GM20000 (cell line): ENCODE measurements at places on chromosomes 7 and 10.

GRCh38 chr7:28078036-28078901, 102.3 kb downstream of the JAZF1 start:
- DNase-seq: peak; percentile 46

GRCh38 chr7:17774248-17774647, 166.0 kb downstream of the SNX13 start:
- DNase-seq: no peak

DNA sequence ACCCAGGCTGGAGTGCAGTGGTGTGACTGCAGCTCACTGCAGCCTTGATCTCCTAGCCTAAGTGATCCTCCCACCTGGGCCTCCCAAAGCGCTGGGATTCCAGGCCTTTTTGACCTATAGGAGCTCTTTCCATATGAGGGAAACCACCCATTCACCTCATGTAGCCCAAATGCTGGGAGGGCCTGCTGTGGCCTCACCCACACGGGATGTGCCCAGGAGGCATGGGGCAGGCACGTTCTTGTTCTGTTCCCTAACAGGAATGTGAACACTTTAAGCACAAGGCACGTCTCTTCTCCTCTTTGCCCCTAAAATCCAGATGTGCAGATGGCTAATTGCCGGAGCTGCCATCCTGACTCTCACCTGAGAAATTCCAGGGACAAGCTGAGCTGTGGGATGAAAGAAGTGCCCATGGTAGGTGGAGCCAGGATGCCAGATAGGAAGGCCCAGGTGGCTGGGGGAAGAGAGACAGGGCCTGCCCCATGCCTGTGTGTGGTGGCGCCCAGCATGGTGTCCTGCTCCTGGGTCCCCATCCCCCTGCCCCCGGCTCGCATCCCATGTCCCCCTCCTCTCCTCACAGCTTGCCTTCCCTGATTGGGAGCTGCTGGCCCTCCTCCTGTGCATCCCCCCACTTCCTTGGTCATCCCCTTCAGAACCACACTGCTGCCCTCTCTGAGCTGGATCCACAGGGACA, 17.3 kb downstream of the CAMK2B start:
- peak; percentile 31 for DNase-seq

- no peak for DNase-seq
Observed at GRCh38 chr7:120588416-120588815, 269.5 kb downstream of the TSPAN12 start.

DNA sequence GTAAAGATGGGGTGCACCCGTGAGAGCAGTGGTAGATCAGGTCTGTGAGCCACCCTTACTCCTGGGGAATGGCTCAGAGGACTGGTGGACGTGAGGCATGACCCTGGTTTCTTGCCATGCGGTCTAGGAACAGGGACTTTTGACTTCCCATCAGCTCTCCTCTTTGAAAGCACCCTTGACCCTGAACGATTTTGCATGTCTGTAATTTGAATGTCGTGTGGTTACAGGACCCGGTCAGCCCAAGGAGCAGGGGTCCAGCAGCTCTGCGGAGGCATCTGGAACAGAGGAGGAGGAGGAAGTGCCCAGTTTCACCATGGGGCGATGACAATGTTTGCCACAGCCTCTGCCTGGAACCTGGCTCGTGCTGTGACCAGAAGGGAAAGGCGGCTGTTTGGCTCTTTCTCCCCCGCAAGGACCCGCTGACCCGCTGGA, 8.6 kb upstream of the ORAI2 start:
- no peak for DNase-seq

GRCh38 chr7:33558549-33559323, 346.6 kb upstream of the BMPER start:
- DNase-seq: no peak

- no peak for DNase-seq
Observed at GRCh38 chr7:24463474-24463873, 109.8 kb upstream of the PALS2 start.

GRCh38 chr10:114801411-114801813, 20.2 kb upstream of the FHIP2A start:
- DNase-seq: peak; percentile 39

- no peak for DNase-seq
Observed at GRCh38 chr7:57245206-57245605, 113.0 kb upstream of the ZNF479 start.

DNA sequence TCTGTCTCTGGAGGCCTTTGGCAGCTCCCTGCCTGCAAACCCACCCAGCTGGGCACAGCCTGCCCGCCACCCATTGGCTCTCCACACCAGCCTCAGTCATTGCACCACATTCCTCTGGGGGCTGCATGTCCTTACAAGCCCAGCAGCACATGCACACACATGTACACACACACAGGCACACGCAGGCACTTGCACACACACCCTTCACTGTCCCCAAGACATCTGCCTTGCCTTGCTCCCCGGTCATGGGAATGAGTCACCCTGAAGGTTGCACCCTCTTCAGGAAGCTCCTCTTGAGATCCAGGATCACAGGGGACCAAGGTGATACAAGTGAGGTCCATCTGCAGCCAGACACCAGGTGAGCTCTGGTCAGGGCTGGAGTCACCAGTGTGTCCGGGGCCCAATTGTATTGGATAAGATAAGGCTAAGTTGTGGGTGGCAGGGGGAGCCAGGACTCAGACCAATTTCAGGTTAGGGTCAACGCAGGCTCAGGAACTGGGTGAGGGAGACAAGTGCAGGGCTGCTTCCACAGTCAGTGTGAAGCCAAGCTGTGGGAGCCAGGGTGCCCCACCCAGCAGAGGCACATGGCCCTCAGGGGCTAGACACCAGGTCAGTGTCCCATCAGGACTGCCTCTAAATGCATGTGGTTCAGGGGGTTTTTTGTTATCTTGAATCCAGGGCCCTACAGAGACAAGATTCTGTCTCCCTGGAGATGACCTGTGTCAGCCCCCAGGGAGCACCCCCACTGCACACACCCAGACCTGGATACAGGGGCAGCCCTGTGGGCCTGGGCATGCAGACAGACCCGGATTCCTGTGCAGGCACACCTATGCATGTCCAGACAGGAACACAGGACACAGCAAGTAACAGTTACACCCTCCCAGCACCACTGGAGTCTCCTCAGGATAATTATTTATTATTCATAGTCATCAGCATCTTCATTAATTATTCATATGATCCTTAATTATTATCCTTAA, 33.8 kb downstream of the KCNH2 start:
- DNase-seq: no peak

DNA sequence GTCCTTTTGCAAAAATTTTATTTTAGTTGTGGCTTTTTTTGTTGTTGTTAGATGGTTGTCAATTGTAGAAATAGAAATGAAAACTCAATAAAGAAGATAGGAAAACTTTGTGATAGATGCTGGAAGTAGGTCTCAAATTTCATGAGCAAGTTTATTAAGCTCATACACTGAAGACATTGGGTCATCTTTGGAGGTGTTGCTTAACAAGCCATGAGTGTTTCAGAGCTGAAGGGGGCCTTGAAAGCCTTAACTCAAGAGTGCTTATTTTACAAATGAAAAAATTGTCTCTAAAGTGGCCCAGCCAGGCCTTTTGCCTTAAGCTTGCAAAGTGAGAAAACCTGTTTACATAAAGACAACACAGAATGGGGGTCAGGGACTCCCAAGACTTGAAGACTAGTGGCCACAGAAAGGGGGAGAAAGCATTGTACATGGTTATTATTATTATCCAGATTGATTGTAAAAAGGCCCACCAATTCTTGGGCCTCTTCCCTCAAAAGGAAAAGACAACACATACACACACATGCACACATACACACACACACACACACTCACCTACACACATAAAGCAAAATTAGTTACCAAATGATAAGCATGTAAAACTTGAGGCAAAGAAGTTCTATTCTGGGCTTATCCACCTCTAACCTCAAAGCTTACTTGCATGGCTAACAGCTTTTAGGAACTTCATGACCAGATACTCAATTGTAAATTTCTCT, 49.7 kb upstream of the GLCCI1 start:
- DNase-seq: no peak

DNA sequence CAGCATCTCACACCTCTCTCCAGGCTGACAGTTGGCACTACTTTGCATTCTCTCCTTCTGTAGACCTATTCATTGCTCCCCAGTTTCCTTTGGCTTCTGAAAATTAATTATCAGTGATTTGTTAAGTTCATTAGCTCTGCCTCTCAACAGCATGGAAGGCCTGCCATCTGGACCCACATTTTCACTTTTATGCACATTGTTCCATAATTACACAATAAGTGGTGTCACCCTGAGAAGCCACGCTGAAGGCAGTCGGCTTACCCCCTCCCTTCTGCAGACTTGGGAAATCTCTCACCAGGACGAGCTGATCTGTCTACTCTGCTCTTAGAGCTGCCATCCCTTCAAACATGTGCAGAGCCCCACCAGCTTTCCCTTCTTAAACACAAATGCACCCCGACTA, 64.7 kb downstream of the SLIT1 start:
- no peak for DNase-seq

GRCh38 chr10:2926918-2927660, 140.3 kb upstream of the PFKP start:
- DNase-seq: no peak

GRCh38 chr7:38504684-38505083, 126.5 kb downstream of the AMPH start:
- no peak for DNase-seq

DNA sequence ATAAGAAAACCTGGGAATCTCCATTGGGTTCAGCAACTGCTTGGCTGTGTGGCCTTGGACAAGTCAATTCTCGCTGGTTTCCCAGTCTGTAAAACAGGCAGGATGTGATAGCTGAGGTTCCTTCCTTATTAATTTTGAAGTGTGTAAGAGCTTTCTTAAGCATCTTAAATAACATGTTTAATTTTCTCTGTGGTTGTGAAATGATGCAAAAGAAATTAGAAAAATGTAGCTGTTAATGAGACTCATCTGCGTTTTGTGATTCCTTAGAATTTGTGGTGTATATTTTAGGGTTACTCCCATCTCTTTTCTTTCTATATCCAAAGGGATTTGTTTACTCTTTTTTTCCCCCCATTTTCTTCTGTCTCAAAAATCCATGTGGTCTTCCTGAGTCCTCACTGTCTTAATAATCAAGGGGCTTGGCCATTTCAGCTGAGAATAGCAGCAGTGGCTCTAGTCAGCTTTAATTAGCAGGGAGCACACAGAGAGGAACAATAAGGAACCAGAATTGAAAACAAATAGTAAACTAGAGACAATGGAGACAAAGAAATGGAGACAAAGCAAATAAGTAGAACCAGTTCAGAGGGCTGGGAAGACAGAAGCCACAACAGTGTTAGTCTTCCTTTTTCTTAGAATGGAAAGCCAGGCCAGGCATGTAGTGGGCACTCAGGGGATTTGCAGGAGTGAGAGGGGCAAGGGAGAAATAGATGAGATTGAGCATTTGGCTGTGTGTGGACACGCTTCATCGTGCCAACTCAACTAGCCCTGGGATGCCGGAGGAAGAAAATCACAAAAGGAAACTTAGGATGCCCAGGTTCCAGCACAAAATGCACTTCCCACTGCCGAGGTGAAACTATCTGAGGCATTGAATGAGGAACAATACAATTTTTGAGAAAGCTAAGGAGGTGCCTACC, 93.9 kb downstream of the CHN2 start:
- DNase-seq: no peak

DNA sequence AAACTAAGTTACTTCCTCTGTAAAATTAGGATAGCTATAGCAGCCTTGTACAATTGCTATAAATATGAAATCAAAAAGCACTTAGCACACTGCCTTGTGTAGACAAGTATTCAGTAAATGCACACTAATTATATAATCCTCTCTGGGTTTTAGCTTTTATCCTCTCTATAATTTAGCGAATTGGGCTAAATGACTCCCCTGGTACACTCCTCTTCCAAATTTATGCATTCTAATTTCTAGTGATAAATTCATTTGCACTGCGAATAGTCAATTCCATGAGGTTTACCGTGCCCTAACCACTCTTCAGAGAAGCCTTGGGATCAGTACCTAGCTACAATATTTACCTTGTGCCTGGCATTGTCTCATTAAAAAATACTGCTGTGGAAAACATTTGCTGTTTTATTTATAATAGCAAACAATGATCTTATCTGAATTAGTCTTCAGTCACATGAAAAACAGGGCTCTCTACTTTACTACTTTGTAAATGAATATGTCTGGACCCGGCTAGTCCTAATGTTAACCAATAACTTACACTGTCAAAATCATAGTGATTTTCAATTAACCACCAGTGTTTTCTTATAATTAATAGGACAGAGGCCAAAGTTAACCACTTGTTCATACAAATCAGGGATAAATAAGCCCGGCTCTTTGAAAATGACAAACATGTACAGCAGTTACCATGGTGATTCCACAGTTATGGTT, 577.9 kb downstream of the IPMK start:
- no peak for DNase-seq

DNA sequence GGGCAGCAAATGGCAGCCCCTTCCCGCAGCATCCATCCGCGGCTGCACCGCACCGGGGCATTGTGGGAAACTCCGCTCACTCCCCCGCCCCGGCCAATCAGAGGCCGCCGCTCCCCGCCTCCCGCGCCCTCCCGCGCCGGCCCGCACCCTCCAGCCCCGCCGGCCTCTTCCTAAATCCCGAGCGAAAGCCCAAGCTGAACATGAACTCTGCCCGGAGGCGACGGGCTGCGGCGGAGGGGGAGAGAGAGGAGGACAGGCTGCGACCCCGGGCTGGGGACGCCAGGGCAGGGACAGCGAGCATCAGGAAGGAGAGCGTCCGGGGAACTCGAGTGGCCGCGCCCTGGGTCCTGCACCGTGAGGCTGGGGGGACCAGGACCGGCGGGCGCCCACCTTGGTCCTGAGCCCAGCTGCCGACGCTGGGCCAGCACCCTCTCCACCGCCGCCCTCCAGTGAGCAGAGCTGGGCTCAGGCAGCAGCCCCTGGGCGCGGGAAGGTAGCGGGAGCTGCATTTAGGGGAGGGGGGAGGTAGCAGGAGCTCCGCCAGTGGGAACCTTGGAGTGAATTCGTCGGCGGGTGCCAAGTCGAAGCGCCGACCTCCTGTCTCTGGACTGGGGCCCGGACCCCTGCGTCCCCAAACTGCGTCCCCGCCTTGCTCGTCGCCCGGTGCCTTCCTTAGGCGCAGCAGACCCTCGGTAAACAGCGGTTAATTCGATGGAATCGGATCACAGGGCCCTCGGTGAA, at the start of gene DGKI:
Gene DGKI (minus strand): TSS at position 148 of the 741 bp plus-strand sequence.
- no peak for DNase-seq
